T-helper 2 cell treated with Interferon-gamma antibody and Interleukin-4, amounts not matched to agents 5 μg/mL and 100 μg/mL, for 36 hours (primary cell): ENCODE measurements at places on chromosomes 16 and 17.
A peak's percentile ranks its signal among the peaks of the same experiment; 100 is the strongest.

- H3K36me3 ChIP-seq, result no peaks in the 10 kb centered on the region
- no peak for DNase-seq
- H3K27ac ChIP-seq, result no peak overlapping the region
- H3K4me1 ChIP-seq, result no peaks in the 10 kb centered on the region
- H3K4me3 ChIP-seq, result no peak overlapping the region
Observed at GRCh38 chr16:49452108-49452507, 78.5 kb downstream of the C16orf78 start.

- DNase-seq, result no peak
- peaks cover 25% of the 10 kb centered on the region for H3K4me1 ChIP-seq
- no peak overlapping the region for H3K4me3 ChIP-seq
- H3K27me3 ChIP-seq, result no peaks in the 10 kb centered on the region
- H3K36me3 ChIP-seq, result peaks cover 11% of the 10 kb centered on the region
Observed at GRCh38 chr16:53846971-53847370, 143.0 kb downstream of the FTO start.

DNA sequence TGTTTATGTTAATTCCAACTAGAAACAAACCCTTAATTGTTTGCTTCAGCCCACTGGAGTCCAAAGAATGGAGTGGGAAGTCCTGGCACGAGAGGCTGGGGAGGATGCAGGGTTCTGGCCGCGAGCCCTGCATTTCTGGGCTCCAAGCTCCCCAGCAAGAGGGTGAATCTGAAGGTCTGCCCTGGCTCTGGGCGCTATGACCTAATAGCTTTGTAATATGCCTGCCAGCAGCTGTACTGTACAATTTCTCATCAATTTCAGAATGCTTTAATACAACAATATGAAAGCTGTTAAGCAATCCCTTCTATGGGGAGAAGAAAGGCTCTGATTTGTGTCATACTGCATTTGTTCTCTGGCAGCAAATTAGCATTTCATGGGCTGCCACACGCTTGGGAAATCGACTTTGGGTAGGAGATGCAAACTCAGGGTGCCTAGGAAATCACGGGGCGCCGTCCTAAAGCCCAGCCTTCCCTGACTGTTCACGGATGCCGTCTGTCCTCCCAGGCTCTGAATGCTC lies 43.8 kb downstream of the NDEL1 start:
- no peak for DNase-seq
- H3K4me1 ChIP-seq, result no peaks in the 10 kb centered on the region
- peaks cover 50% of the 10 kb centered on the region for H3K36me3 ChIP-seq
- H3K27ac ChIP-seq, result no peak overlapping the region
- no peak overlapping the region for H3K4me3 ChIP-seq

GRCh38 chr17:22503322-22503899 lies 811.1 kb downstream of the KCNJ18 start:
- H3K27ac ChIP-seq, result no peak overlapping the region
- H3K27me3 ChIP-seq, result no peaks in the 10 kb centered on the region
- DNase-seq, result no peak
- no peaks in the 10 kb centered on the region for H3K4me1 ChIP-seq
- H3K36me3 ChIP-seq, result peaks cover 2% of the 10 kb centered on the region
- H3K4me3 ChIP-seq, result no peak overlapping the region

- H3K27me3 ChIP-seq, result peaks cover 8% of the 10 kb centered on the region
- H3K4me3 ChIP-seq, result no peak overlapping the region
- no peaks in the 10 kb centered on the region for H3K4me1 ChIP-seq
- DNase-seq, result no peak
- no peak overlapping the region for H3K27ac ChIP-seq
- no peaks in the 10 kb centered on the region for H3K36me3 ChIP-seq
Observed at GRCh38 chr16:79053577-79053976, 547.0 kb downstream of the MAF start.

DNA sequence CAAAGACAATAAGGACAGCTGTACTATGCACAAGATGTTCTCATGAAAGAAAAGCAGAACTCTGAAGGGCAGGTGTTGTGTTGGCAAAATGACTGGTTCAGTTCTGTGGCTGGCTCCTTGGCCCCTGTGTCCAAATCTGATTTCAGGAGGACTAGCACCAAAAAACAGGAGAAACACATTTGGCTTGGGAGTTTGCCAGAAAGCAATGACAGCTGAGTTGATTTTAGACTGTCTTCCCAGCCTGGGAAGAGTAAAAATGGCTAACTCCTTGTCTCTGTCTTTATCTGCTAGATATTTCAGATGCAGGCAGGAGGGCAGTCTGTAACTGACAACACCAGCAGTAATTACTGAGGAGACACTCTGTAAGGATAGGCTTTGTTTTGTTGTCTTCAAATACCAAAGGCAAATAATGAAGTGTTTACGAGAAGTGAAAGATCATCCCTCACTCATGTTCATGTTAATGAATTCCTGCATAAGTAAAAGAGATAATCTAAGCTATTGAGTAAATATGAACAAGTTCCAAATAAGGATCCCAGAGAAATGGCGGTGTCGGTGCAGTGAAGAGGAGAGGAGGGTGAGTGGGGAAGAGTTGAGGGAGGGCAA lies 989.0 kb downstream of the CDH11 start:
- H3K4me1 ChIP-seq, result no peaks in the 10 kb centered on the region
- H3K27ac ChIP-seq, result no peak overlapping the region
- H3K36me3 ChIP-seq, result no peaks in the 10 kb centered on the region

DNA sequence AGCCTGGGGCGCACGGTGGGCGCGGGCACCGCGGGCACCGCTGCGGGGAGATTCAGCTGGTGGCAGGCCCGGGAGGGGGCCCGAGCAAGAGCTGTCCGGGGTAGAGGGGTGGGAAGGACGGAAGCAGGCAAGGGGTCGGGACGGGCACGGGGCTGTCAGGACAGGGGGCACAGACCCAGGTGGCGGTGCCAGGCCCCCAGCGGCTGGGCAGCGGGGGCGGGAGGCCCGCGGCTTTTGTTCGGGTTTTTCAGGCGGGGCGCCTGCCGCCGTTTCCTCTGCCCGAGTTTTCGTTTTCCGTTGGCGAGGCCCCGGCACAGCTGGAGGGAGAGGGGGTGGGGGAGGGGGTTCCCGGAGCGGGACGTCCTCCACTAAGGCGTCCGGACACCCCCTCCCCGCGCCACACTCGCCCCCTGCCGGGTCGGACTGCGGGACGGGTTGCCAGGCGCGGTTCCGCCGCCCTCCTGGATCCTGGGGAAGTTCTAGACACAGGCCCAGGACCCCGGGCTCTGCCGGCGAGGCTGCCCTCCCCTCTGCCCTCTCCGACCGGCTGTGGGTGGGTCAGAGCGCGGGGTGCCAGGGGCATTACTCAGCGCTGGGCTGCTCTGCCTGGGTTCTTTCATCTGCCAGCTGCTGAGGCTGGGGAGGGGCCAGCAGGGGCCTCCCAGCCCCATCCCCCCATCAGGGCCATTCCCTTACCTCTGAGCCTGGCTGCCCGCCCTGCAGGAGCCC lies 543 bp downstream of the ARHGAP23 start:
- no peak overlapping the region for H3K4me3 ChIP-seq
- no peaks in the 10 kb centered on the region for H3K36me3 ChIP-seq
- peaks cover 10% of the 10 kb centered on the region for H3K4me1 ChIP-seq

DNA sequence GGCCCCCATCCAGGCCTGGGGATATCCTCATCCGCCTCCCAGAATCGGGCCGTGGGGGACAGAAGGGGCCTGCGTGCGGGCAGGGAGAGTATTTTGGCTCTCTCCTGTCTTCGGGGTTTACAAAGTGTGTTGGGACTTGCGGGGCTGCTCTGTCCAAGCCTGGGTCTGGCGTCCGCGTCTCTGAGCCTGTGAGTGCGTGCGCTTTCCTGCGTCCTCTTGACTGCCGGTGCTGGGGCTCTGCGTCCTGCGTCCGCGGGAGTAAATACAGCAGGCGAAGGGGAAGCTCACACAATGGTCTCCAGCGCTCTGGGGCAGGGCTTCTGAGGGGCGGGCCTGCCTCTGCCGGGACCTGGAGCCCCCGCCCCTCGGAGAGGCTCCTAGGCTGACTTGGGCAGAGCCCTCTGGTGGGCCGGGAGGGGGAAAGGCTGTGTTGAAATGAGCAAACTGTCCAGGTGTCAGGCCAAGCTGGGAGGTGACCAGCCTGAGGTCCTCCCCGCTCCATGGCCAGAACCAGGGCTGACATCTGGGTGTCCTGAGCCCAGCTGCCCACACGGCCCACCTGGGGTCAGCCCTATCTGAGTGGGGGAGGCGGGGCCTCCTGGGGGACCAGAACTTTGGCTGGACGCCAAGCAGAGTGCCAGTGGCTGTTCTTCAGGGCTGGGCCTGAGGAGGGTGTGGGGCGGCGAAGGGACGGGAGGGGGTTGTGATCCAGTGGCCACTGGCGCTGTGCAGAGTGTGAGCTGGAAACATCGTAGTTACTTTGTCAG lies 233.6 kb downstream of the SEC14L1 start:
- H3K27me3 ChIP-seq, result no peaks in the 10 kb centered on the region
- H3K4me3 ChIP-seq, result peak overlapping the region; percentile 90
- H3K27ac ChIP-seq, result peak overlapping the region; percentile 93
- DNase-seq, result peak; percentile 80
- peaks cover 36% of the 10 kb centered on the region for H3K36me3 ChIP-seq

DNA sequence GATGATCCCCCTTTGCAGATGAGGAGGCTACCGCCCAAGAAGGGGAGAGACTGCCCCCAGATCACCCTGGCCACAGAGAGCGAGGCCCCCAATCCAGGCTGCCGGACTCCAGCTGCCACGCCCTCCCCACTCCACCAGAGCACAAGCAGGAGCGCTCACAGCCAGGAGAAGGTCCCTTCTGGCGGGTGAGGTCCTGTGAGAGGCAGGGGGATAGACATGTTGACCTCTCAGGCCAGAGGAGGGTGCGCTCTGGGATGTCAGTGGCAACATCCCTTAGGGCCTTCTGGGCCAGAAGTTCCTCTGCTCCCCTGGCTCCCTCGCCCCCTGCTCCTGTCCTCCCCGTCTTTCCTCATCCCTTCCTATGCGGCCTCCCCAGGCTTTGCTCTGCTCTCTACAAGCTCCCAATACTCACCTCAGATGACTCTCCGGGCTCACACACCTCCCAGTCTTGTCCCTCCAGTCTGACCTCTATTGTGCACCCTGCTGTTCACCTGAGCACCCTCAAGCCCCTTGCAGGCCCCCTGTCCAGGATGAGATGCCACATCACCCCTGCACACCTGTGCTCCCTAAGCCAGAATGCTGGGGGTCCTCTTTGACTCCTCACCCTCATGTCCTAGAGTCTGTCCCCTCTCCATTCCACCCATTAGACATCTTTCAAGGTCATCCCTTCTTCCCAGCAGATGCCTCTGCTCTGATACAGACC lies 5.0 kb upstream of the NXPH3 start:
- H3K27ac ChIP-seq, result peak overlapping the region; percentile 55
- peak overlapping the region; percentile 90 for H3K4me3 ChIP-seq
- no peak for DNase-seq
- H3K27me3 ChIP-seq, result peaks cover 47% of the 10 kb centered on the region

GRCh38 chr16:85755929-85756768 lies 5.3 kb upstream of the C16orf74 start:
- H3K4me3 ChIP-seq, result no peak overlapping the region
- no peaks in the 10 kb centered on the region for H3K4me1 ChIP-seq
- H3K36me3 ChIP-seq, result no peaks in the 10 kb centered on the region
- H3K27ac ChIP-seq, result no peak overlapping the region
- H3K27me3 ChIP-seq, result peaks cover 21% of the 10 kb centered on the region

- no peak for DNase-seq
- H3K27ac ChIP-seq, result no peak overlapping the region
- H3K27me3 ChIP-seq, result peaks cover 33% of the 10 kb centered on the region
- H3K36me3 ChIP-seq, result no peaks in the 10 kb centered on the region
Observed at GRCh38 chr17:83160443-83161297, 81.3 kb downstream of the METRNL start.

DNA sequence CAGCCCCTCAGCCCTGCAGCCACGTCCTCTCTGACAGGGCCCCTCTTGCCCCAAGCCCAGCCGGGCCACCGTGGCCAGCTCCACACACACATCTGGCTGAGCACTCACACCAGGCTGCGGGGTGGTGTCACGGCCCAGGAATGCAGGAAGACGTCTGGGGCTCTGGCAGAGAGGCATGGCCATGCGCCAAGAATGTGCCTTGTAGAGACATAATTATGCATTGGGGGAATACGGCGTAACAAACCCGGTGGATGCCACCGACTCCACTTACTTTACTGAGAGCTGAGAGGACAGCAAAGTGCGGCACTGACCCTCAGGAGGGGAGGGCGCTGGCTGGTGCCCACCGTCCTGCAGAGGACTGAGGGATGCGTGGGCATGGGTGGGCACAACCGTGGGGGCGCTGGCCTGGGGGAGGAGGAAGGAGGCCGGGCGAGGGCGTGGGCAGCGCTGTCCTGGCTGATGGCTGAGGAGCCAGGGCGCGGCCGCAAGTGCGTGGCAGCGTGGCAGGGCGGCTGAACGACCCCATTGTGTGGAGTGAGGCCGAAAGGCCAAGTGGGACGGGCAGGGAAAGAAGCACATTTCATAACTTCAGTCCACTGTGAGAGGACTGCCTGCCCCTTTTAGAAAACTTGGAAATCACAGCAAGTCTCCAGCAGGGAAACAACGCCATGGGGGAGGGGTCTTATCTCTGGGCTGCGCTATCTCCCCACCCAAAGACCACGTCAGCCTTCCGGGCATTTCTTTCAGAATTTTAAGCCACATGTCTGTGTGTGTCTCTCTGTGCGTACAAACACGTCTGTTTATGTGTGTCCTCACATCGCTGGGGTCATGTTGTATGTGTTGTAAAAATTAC lies 30.6 kb downstream of the METRNL start:
- no peak for DNase-seq
- H3K27me3 ChIP-seq, result no peaks in the 10 kb centered on the region
- H3K4me3 ChIP-seq, result no peak overlapping the region
- no peaks in the 10 kb centered on the region for H3K4me1 ChIP-seq
- H3K27ac ChIP-seq, result no peak overlapping the region

- H3K27ac ChIP-seq, result no peak overlapping the region
- peaks cover 2% of the 10 kb centered on the region for H3K27me3 ChIP-seq
- no peak for DNase-seq
- H3K4me1 ChIP-seq, result no peaks in the 10 kb centered on the region
- H3K4me3 ChIP-seq, result no peak overlapping the region
Observed at GRCh38 chr16:29765167-29766032, 12.7 kb upstream of the ZG16 start.

DNA sequence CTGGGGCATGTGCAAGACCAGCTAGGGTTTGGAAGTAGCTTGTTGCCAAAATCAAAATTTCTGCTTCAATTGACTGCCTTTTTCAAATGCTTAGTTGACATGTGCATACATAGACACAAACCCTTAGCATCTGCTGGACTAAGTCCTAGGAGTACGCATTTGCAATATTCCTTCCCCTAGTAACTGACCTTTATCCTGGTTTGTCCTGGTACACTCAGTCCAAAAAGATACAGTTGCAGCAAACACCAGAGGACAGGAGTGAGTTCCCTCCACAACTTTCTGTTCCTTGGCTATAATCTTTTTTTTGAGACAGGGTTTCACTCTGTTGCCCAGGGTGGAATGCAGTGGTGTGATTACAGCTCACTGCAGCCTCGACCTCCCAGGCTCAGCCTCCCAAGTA lies 290.2 kb upstream of the ERCC4 start:
- H3K4me3 ChIP-seq, result no peak overlapping the region
- no peaks in the 10 kb centered on the region for H3K4me1 ChIP-seq
- H3K27me3 ChIP-seq, result no peaks in the 10 kb centered on the region
- DNase-seq, result no peak

GRCh38 chr16:81841722-81842121 lies 62.6 kb downstream of the PLCG2 start:
- DNase-seq, result no peak
- peaks cover 7% of the 10 kb centered on the region for H3K27me3 ChIP-seq
- no peak overlapping the region for H3K27ac ChIP-seq
- no peak overlapping the region for H3K4me3 ChIP-seq
- H3K36me3 ChIP-seq, result no peaks in the 10 kb centered on the region
